Activated naive CD8-positive, alpha-beta T cell treated with anti-CD3 and anti-CD28 coated beads for 36 hours (primary cell): ENCODE measurements at places on chromosomes 1 and 21. TPM values are rescaled to one million over a fixed set of nuclear protein-coding genes. Genes with fewer than 3 reads are reported as not detected.

DNA sequence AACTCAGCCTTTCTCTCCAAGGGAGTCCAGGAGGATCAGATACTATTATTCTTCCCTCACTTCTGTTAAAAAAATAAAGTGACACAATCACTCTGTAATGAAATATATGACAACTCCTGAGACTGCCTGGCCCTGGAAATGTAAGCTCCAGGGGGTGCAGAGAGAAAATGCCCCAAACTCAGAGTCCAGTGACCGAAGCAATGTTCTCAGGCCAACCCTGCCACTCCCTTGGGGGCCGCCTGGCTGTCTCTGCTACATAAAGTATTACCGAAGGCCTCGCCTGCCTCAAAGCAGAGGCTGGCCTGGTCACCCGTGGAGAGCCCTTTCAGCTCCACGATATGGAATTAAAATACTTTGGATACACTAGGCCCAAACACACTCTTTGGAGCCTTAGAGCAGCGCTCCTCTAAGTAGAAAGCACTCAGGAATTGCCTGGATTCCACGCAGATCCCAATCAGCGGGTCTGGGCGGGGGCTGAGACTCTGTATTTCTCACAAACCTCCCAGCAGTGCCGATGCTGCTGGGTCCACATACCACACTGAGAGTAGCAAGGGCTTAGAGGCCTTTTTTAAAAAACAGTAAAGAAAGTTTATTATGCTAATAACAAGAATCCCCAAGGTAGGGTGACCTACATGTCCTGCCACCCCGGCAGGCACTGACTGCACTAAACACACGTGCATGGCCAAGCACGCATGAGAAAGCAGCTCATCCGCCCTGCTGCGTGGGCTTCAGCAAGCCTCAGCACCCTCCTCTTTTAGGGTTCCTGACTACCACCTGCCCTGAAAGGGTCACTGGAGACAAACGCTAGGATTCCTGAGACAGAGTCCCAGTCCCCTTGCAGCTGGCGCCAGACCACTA, 31.1 kb downstream of the TMCO4 start:
- H3K36me3 ChIP-seq: peaks cover 2% of the 10 kb centered on the region
- peaks cover 9% of the 10 kb centered on the region for H3K4me1 ChIP-seq
- no peak overlapping the region for H3K4me3 ChIP-seq
- no peaks in the 10 kb centered on the region for H3K27me3 ChIP-seq
- no peak overlapping the region for H3K27ac ChIP-seq
- no peak for DNase-seq

GRCh38 chr1:33259879-33260278, 3.6 kb downstream of the ZNF362 start:
- no peaks in the 10 kb centered on the region for H3K27me3 ChIP-seq
- H3K4me1 ChIP-seq: peaks cover 30% of the 10 kb centered on the region
- DNase-seq: no peak
- no peak overlapping the region for H3K4me3 ChIP-seq

- H3K4me1 ChIP-seq: no peaks in the 10 kb centered on the region
- H3K27me3 ChIP-seq: no peaks in the 10 kb centered on the region
- no peak overlapping the region for H3K4me3 ChIP-seq
- no peak overlapping the region for H3K27ac ChIP-seq
- no peaks in the 10 kb centered on the region for H3K36me3 ChIP-seq
- no peak for DNase-seq
Observed at GRCh38 chr1:49694251-49694827, 329.4 kb downstream of the AGBL4 start.

DNA sequence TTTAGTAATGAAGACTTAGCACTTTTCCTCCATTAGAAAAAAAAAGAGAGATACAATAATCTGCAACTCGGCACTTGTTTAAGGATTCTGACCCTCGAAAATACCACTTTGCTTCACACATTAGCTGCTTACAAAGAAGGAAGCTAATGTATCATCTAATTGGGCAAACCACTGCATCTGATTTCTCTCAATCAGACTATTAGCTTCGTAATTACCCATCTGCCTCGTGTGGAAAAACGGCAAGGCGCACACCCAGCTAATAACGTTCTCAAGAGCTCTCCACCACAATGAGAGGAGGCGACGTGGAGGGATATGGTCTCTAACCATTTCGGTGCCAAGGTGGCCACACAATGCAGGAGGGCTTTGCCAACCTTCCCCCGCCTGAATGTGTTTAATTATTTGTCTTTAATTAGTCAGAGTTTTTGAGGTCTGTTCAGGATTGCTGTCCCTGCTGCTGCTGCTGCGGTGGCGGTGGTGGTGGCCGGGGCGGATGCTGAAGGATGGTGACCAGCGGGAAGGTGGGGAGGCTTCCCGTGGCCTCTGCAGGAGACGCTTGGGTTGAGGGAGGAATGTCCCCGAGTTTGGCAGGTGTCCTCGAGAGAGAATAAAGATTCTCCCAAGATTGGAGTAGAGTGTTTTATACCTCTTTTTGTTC, 374.5 kb downstream of the RPS6KC1 start:
- no peaks in the 10 kb centered on the region for H3K36me3 ChIP-seq
- peaks cover 5% of the 10 kb centered on the region for H3K27me3 ChIP-seq
- no peak overlapping the region for H3K4me3 ChIP-seq
- DNase-seq: no peak

GRCh38 chr1:11650331-11650991, 3.8 kb downstream of the FBXO2 start:
- peak overlapping the region; percentile 46 for H3K27ac ChIP-seq
- DNase-seq: peak; percentile 88
- H3K36me3 ChIP-seq: no peaks in the 10 kb centered on the region

DNA sequence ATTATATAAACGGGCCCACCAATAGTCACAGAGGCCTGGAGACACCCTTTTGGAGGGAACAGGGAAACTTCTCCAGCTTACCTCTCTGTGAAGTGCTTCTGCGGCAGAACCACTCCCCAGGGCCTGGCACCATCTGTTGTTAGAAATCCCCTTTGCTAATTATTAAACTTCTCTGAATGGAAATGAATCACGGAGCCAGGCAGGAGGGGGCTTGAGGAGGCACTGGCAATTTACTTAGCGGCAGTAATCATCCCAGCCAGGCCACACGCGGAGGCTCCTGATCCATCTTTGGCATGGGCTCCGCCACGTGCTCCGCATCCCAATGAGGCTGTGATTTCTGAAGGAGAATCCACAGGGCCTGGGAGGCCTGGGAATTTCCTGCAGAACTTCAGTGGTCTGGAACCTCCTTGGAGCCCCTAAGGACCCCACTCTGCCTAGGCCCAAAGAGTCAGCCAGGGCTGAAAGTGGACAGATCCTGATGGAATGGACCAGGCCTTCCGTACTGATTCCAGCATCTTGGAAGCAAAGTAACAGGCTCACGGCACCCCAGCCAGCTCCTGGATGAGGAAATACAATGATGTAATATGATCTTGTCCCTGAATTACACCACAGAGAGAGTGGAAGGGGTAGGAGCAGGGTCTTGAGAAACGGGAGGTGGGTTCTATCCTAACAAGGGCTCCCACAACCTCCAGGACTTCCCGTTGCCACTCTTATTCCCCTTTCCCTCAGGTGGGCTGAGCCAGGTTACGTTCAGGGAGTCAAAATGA, 62.3 kb downstream of the GRIK3 start:
- no peak for DNase-seq
- no peaks in the 10 kb centered on the region for H3K4me1 ChIP-seq
- no peak overlapping the region for H3K4me3 ChIP-seq
- no peak overlapping the region for H3K27ac ChIP-seq
- no peaks in the 10 kb centered on the region for H3K36me3 ChIP-seq
- peaks cover 2% of the 10 kb centered on the region for H3K27me3 ChIP-seq

GRCh38 chr1:27491748-27492700, 2.1 kb upstream of the WASF2 start:
- H3K27ac ChIP-seq: peak overlapping the region; percentile 72
- no peak for DNase-seq
- peaks cover 4% of the 10 kb centered on the region for H3K36me3 ChIP-seq
- peaks cover 28% of the 10 kb centered on the region for H3K4me1 ChIP-seq
- H3K4me3 ChIP-seq: no peak overlapping the region
- no peaks in the 10 kb centered on the region for H3K27me3 ChIP-seq

DNA sequence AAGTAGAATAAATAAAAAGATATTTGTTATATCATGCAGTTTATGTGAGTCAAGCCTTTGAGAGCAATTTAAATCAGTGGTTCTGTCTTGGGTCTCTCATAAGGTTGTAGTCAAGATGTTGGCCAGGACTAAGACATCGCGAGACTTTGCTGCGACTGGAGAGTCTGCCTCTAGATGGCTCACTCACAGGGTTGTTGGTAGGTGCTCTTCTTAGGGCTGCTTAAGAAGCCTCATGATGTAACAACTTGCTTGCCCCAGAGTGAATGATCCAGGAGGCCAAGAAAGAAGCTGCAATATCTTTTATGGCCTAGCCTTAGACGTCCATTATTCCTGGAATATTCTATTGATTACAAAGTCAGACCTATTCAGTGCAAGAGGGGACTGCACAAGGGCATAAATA, 73.1 kb upstream of the CACHD1 start:
- H3K27me3 ChIP-seq: peaks cover 5% of the 10 kb centered on the region
- no peak overlapping the region for H3K27ac ChIP-seq
- H3K4me3 ChIP-seq: no peak overlapping the region
- DNase-seq: no peak
- no peaks in the 10 kb centered on the region for H3K4me1 ChIP-seq

- no peaks in the 10 kb centered on the region for H3K4me1 ChIP-seq
- H3K27ac ChIP-seq: no peak overlapping the region
- no peak for DNase-seq
- peaks cover 53% of the 10 kb centered on the region for H3K27me3 ChIP-seq
- H3K4me3 ChIP-seq: no peak overlapping the region
- H3K36me3 ChIP-seq: peaks cover 4% of the 10 kb centered on the region
Observed at GRCh38 chr1:53740621-53741105, 1.7 kb upstream of the GLIS1 start.

DNA sequence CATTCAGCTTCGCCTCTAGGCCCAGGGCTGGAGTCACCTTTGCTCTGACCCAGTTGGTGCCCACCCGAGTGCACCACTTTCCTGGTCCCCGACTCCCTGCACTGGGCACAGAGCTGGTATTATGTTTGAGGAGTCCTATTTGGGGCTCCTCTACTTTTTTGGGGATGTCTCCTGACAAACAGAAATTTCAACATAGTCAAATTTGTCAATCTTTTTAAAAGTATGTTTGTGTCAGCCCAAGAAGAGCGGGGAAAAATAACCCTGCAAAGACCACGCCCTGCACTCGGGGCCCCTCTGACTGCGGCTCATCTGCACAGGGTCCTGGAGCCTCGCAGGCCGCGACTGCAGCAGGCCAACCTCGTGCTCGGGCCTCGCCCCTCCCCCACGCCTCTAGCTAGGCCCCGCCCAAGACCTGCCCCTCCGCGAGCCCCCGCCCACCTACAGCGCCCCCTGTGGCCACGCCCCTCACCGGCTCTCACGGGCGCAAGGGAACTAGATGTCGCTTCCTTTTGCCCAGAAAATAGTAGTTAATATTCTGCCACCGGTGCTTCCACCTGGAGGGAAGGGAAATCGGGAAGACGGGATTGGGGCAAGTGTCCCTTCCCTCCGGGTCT, 11.4 kb downstream of the FAM229A start:
- H3K4me1 ChIP-seq: peaks cover 23% of the 10 kb centered on the region
- peak overlapping the region; percentile 77 for H3K27ac ChIP-seq
- peaks cover 6% of the 10 kb centered on the region for H3K36me3 ChIP-seq
- no peaks in the 10 kb centered on the region for H3K27me3 ChIP-seq

DNA sequence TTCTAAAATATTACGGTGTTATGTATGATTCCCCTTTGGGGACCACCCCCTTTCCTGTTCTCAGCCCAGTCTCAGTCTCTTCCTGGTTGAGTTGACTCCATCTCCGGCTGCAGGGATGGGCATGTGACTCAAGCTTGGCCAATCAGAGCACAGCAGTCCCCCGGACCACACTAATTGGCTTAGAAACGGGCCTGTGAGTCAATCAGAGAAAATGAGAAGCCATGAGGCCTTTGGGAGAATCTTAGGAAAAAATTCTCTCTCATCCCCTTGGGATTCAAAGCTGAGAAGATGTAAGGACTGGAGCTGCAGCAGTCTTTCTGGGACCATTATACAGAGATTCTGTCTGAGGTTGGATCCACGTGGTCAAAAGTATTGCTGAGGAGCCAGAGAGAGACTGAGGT, 10.7 kb upstream of the FHAD1 start:
- peaks cover 15% of the 10 kb centered on the region for H3K4me1 ChIP-seq
- DNase-seq: no peak
- H3K27ac ChIP-seq: no peak overlapping the region
- peaks cover 2% of the 10 kb centered on the region for H3K36me3 ChIP-seq

GRCh38 chr1:2098839-2099785, 48.9 kb downstream of the PRKCZ start:
- peaks cover 3% of the 10 kb centered on the region for H3K4me1 ChIP-seq
- H3K27ac ChIP-seq: no peak overlapping the region
- no peaks in the 10 kb centered on the region for H3K27me3 ChIP-seq
- no peak for DNase-seq

DNA sequence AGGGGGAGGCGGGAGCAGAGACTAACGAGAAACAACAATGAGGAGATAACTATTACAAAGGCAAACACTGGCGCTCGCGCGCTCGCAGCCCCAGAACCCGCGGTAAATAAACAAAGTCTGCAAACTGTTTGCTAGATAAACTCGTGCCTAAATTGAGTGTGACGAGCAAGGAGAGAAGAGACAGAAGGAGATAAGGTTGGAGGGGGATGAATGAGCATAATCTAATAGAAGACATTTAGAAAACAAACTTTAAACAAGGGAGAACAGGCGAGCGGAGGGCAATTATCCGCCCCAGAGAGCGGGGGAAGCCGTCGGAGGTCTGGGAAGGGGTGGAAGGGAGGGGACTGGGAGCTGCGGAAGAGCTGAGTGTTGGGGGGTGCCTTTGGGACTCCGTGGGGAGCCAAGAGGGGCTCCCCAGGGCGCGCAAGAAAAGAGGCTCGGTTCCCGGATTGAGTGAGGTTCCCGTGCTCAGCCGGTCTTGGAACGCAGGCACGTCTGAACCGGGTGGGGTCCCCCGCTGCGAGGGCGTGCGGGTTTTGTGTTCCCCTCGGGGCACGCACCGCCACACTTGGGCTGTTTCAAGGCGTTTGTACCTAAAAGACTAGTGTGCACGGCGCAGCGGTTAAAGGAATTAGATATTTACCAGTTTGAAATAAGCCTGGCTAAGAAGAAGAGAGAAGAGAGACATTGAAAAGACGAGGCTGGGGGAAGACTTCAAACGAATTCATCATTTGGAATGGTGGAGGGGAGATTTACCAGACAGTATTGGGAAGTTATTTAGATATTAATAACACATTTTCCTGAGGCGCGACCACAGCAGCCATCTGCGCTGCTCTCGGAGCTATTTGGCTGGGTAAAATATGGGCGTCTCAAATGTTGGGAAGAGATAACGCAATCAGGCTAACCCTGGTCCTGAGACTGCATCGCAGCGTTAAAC, 10.6 kb downstream of the PAX7 start:
- H3K4me3 ChIP-seq: no peak overlapping the region
- H3K27ac ChIP-seq: no peak overlapping the region
- peaks cover 38% of the 10 kb centered on the region for H3K4me1 ChIP-seq
- DNase-seq: no peak
- H3K36me3 ChIP-seq: no peaks in the 10 kb centered on the region

PLCH2 gene
- total RNA-seq: 1.2 TPM

TMEM240 gene
- total RNA-seq: 0.88 TPM

OR2T12 gene
- not detected for total RNA-seq

PRAMEF13 gene
- total RNA-seq: not detected
